GM04504 (cell line): ENCODE measurements at places on chromosomes 7 and 10.

DNA sequence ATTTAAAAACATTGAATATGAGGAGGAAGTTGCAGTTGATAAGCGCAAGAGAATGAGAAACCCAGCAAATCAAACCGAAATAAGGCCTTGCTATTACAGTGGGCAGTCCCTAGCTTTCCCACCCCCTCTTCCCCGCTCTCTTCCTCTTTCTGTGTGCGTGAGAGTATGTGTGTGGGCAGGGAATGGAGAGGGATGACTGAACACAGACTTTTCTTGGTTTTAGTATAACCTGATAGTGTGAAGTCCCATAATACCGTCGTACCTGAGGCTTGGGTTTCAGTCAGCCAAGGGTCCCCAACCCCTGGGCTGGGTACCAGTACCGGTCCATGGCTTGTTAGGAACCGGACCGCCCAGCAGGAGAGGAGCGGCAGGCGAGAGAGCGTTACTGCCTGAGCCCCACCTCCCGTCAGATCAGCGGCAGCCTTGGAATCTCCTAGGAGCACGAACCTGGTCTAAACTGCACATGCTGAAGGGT, 255.3 kb downstream of the CELF2 start:
- DNase-seq: no peak

- no peak for DNase-seq
Measured at GRCh38 chr7:128259131-128260061, 18.3 kb downstream of the LEP start.

GRCh38 chr7:69781412-69781846, 183.2 kb downstream of the AUTS2 start:
- no peak for DNase-seq

DNA sequence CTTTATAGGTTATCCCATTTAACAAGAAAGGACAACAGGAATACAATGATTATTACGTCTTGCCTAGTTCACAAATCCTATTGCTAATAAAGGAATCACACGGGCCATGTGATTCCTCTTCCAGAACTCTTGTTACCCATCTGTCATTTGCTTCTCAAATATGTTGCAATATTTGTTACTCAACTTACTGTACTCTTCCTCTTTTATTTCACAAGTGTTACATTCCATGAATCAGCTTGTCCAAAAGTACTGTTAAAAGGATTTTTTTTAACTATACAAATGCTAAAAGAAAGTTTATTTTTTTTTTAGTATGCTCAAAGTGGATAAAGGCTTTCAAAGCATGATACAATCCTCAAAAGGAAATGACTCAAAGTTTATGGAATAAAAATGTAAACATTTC, 3.9 kb upstream of the CD36 start:
- DNase-seq: peak; percentile 71

GRCh38 chr7:128841921-128842673, 11.9 kb downstream of the FLNC start:
- no peak for DNase-seq

DNA sequence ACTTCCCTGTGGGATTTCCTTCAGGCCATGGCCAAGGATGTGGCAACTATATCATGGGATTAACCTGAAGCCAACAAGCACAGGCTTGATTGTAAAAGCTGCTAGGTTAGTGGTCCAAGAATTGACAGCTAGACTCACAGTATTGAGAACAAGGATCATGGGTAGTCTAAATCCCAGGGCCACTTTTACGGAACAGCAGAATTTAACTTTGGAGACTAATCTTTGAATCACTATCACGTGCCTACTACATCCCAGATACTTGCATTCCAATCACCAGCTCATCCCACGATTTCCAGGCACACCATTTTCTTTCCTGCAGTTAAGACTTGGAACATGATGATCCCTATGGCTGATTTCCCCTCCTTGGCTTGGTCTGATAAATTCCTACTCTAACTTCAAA, 65.6 kb upstream of the ADO start:
- DNase-seq: no peak

- no peak for DNase-seq
Measured at GRCh38 chr7:916291-916941, 38.1 kb downstream of the ADAP1 start.

- no peak for DNase-seq
Measured at GRCh38 chr7:98618786-98619185, 1.7 kb downstream of the NPTX2 start.

- no peak for DNase-seq
Measured at GRCh38 chr10:4196183-4196582, 411.2 kb upstream of the KLF6 start.

GRCh38 chr7:150937848-150938561, 40.1 kb downstream of the KCNH2 start:
- DNase-seq: no peak

- peak; percentile 61 for DNase-seq
Measured at GRCh38 chr7:82164813-82165212, 278.8 kb downstream of the CACNA2D1 start.

DNA sequence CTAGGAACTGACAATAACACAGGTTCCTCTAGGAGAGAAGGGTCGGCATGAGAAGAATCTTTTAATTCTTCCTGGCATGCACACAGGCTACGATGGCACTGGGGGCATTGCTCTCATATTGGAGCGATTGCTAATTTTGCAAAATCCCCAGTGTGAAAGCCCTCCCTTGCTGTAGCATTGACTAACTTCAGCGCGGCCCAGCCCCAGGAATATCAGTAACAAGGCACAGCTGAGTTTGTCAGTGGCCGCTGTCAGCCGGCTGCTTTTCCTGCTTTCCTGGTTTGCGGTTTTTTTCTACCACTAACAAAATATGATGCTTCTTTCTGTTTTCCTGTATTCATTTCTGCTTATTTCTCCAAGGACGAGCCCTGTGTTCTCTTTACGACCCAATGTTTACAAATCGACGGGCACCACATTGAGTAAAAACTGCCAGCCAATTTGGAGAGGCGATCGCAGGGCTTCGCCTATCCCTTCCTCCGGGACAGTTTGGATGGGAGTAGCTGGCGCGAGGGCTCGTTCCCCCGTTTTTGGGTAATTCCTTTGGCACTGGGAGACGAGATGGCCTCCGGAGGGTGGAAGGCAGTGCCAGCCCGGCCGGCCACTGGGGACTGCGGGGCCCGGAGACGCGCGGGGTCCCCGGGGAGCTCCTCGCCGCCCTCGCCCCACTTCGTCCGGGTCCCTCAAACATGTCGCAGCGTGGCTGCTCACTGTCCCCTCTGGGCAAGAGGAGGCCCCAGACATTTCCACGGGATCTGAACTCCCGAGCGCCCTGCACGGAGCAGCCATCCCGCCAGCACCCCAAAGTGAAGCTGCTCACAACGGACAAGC, 967 bp downstream of the ADARB2 start:
- no peak for DNase-seq

DNA sequence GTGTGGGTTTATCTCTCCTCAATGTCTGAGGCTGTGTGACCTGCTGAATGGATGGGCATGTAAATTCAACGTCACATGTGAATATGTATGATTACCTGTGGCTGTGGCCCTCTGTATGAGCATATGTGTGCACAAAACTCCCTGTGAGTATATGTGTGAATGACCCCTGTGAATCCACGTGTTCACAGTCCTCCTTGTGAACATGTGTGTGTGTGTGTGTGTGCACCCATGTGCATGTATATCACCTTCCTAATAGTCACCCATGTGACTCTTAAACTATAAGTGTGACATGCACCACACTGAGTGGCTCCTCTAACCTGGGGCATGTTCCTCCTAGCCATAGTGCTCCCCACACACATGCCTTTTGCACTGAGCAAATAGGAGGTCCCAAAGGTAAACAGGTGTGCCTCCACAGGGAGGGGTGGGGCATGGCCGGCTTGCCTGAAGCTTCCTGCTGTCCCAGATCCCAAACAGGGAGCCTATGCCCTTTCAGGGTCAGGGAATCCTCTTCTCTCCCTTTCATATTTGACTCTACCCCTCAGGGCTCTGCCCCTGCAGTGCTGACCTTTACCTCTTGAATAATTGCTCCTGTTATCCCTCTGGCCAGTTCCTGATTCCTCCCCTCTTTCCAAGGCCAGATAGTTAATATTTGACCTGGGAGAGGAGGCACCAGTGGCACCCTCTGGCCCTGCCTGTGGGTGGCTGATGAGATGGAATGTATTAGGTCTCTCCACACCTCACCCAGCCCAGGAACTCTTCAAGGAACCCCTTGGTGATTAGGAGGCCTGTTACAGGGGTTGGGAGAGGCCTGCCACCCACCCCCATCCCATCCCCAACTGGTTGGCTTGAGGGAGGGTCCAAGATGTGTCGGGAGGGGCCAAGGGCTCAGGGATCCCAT, 1.9 kb downstream of the SEMA4G start:
- no peak for DNase-seq

GRCh38 chr10:33676606-33677339, 342.3 kb upstream of the NRP1 start:
- no peak for DNase-seq

DNA sequence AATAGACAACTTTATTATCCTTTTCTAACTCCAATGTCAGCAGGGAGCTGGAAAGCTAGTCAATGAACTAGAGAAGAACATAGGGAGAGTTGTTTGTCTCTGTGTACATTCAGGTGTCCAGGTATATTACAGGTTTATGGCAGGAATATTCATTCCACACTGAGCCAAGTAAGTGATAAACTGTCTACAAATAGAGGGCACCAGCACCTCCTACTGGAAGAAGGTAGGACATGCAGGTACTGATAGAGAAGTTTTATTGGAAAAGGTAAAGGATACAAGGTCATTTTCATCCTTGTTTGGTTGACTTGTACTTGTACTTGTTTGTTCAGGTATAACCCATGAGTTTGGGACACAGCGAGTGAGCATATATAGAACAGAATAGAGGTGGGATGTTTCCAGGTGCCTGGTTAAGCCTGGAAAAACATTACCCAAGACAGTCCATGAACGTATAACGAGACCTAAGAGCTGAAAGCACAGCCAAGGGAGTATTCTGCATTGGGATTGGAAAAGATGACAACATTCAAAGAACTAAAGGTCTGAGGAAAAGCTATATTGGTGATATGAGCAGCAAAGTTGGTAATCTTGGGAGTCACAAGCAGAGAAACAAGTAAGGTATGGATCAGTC, 61.4 kb upstream of the PPP1R3C start:
- peak; percentile 20 for DNase-seq

DNA sequence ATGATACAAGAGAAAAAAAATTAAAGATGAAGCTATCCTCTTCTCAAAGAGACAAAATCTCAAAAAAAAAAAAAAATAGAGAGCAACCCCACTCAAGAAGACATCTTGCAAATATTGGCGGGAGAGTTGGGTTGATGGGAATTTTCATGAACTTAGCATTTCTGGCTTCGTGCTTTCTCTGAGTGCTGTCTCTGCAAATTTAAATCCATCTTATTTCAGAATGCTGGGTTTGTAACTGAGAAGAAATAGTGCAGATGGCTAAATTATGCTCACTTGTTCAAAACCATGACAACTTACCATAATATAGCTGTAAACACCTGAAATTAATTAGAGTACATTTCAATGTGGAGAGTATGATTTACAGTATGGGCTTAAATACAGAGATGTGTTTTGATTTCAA, 484.8 kb upstream of the CELF2 start:
- DNase-seq: no peak

- DNase-seq: no peak
Measured at GRCh38 chr7:104264285-104264684, 56.5 kb upstream of the ORC5 start.

- DNase-seq: peak; percentile 17
Measured at GRCh38 chr10:24513155-24513554, 210.5 kb downstream of the ARHGAP21 start.

DNA sequence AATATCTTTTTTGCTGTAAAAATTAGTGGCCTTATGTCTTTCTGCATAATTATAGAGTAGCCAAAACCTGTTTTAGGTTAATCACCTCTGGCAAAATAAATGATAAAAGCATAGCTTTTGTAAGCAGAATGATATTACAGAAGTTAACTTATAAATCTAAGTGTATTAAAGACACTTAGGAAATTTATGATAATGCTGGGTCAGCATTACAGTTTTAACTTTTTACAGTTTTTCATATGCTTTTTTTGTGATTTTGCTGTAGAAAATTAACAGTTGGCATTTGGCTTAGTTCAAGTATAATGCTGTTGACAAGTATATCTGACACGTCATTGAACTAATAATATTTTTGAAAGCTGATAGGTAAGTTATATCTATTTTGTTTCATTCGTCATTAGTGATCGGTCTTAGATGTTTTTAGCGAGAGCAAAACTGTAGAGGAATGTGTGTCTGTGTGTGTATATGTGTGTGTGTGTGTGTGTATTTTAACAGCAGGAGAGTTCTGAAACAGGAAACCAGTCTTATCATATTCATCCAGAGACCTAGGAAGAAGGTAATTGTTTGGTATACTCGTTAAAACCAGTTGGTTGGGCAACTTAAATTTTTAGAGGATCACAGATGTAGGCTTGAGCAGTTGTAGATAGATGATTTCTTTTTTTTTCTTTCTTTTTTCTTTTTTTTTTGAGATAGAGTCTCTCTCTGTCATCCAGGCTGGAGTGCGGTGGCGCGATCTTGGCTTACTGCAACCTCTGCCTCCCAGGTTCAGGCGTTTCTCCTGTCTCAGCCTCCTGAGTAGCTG, 15.4 kb downstream of the PTEN start:
- DNase-seq: no peak

DNA sequence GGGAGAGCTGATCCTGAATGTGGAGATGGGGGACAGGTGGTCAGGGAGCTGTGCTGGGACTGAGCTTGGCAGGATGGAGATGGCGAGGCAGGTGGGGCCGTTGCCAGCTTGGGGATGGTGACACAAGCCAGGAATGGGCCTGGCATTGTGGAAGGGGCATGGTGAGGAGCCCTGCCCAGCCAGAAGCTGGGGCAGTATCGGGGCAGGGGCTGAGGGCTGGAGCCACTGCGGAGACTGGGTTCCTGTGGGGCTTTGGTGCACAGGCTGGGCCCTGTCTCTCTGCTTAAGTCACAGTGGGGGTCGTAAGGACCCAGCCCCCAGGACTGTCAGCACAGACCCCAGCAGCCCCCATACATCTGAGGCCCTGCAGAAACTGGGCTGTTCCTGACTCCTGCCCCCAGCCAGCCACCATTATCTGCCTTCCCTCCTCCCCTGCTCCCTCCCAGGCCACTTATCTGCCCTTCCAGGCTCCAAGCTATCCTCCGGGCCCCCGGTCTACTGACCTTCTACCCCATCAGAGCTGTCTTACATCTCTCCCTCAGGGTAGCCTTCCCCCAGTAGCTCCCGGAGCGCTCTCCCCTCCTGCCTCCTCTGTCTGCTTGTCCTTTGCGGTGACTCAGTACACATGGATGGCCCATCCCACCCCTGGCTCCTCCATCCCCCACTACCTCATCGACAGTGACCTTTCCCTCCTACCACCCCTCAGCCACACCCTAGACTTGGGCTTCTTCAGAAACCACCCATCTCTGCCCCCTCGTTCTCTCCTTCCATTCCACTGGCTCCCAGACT, 44.2 kb downstream of the PPIF start:
- DNase-seq: no peak

GRCh38 chr7:45921381-45921698, 268 bp upstream of the IGFBP3 start:
- DNase-seq: no peak
